Neural crest cell (in vitro differentiated cells): ENCODE measurements at places on chromosomes 13 and 19.

DNA sequence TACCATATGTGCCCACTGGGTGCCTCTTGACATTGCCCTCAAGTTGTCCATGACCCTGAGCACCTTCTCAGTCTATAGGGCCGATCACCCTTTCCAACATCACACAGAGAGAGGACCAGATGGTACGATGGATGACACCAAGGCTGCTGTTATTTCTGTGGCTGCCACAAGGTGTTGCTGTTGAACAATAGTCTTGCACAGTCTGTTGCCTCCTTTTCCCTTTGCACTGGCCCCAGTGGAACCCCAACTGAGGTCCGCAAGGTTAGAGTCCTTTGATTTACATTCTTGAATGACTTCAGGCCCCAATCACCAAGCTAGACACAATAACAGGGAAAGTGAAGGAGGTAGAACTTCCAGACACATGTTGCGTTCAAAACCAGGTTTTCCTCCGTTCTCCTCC lies 52.0 kb downstream of the TINCR start:
- no peak for DNase-seq

- no peak for DNase-seq
These were observed 56.9 kb downstream of the PEPD start for GRCh38 chr19:33464733-33465115.

- DNase-seq: no peak
These were observed 2.8 kb upstream of the PSPN start for GRCh38 chr19:6378486-6378885.

DNA sequence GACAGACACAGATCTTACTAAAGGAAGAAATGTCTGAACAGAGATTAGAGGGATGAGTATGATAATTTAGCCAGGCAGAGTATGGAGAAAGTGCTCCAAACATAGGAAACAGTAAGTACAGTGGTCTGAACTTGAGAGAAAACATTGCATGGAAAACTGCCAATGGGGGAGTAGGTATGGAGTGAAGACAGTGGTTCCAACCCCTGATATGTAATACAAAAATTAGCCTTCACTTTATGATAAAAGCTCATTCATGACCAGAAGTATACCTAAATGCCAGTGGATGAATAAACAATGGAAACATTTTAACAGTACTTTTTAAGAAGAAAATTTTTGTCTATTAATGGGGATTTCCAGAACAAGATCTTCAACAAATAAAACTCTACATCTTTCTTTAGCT lies 334.0 kb downstream of the DIAPH3 start:
- DNase-seq: no peak

DNA sequence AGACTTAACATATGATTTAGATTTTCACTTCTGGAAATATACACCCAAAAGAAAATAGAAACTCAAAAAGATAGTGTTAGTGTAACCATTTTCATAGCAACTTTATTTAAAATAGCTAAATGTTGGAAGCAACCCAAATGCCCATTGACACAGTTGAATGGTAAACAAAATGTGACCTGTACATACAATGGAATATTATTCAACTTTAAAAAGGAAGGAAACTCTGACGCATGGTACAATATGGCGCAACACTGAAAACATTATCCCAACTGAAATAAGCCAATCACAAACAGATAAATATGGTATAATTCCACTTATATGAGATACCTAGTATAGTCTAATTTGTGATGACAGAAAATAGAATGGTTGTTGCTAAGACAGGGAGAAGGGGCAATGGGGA lies 1456.1 kb upstream of the MIR17HG start:
- no peak for DNase-seq

- DNase-seq: no peak
These were observed 6.8 kb downstream of the KMT2B start for GRCh38 chr19:35724560-35724959.

- no peak for DNase-seq
These were observed 485.2 kb downstream of the ZNF536 start for GRCh38 chr19:30857388-30857787.

- DNase-seq: no peak
These were observed 51.8 kb upstream of the ZNF681 start for GRCh38 chr19:23810496-23810895.

- DNase-seq: peak; percentile 55
These were observed 11.9 kb downstream of the ZIC5 start for GRCh38 chr13:99959540-99960230.

DNA sequence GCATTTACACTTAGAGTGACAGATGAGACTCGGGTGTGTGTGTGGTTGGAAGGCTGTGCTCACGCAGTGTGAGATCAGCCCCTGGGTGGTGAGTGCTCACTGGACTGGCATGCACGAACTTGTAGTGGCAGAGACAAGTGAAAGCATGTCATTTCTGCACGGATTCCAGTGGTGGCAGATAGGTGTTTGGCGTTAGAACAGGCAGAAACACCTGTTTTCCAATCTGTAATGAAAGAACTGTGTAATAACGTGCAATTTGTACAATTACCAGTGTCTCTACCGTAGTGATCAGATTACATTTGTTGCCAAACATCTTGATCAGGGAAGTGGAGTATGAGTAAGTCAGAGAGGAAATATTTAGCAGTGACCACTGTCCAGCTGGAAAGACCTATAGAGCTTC lies 8.2 kb downstream of the LAMP1 start:
- DNase-seq: no peak

DNA sequence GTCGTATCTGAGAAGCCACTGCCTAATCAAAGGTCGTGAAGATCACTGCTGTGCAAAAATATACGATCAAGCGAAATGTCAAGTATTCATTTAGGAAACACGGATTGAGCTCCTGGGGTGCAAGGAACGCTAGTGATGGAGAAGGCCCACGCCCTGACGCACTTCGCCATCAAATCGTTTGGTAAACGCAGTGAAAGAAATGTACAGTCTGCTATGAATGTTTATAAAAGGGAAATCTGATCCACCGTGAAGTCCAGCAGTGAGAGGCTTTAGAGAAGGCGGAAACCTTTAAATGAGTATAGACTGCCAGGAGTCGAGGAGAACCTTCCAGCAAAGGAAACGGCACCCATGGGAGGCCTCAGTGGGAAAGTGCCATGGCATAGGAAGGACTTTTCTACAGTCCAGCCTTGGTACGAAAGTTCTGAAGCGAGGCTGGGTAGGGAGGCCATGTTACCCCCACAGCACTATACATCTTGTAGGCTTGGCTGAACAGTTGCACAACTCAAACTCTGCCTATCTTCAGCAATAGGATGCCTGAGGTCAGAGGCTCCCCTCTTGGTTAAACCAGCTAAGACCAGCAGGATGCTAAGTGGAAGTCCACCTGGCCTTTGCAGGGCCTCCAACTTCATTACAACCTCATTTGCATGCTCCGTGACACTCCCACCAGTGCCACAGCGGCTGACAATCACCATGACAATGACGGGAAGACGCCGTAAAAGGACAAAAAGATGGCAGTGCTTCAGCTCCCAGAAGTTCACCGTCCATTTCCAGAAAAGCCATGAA lies 20.4 kb downstream of the PCID2 start:
- no peak for DNase-seq

DNA sequence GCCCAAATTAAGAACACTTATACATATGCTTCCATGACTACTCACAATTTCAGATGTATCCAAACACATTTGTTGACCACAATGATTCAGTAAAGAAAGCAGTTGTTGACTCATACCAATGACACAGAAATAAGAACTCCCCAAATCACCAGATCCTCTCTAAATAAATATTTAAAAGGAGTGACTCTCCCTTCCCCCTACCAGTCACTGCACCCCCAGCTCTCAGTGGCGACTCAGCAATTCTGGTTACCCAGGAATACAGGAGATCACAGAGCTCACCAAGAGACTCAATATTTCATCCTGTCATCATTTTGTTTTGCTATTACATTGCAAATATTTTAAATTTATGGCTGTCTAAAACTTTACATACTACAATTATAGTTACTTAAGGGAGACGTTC lies 131.5 kb downstream of the RGCC start:
- DNase-seq: no peak

GRCh38 chr19:34269968-34270621 lies 15.7 kb downstream of the GARRE1 start:
- no peak for DNase-seq

DNA sequence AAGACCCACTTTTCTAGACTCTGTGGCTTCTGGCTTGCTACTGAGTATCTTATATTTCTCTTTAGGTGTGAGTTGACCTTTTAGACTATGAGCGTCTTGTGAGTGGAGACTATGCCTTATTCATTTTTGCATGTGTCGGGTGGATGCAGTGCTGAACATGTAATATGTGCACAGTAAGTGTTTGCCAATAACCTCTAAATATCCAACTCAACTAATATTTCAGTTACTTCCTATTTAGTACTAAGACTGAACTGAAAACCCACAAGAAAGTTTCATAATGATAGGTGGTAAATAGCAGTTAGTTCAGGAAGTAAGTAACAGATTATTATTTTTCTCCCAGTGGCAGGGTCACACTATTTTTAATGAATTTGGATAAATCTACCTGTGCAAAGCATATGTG lies 269.3 kb downstream of the KCNRG start:
- no peak for DNase-seq

DNA sequence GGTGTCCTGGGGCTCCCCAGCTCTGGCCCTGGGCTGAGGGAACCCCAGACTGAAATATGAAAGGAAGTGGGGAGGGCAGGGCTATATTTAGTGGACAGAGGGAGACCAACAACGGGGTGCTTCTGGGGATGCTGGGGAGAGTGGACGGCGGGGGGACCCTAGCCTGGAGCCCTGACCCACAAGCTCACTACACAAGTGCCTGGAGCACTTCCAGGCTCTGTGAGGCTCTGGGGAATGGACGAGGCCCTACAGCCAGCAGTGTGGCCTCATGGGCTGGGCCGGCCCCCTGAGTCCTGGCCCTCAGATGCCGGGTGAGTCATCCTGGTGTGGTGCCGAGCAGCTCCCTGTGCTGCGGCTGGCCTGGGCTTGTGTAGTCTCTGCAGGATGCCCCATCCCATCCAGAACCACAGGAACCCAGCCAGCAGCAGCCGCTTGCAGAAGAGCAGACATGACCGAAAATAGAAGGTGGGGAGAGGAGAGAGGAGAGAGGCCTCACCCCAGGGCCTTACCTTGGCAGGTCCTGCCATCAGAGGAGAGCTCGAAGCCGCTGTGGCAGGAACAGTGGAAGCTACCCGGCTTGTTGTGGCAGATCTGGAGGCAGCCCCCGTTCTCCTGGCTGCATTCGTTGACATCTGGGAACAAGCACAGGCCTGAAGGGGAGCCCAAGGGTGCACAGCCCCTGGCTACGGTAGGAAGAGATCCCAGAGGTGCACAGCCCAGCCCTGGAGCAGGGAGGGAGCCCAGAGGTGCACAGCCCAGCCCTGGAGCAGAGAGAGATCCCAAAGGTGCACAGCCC lies 26.1 kb downstream of the GAS6 start:
- DNase-seq: no peak

DNA sequence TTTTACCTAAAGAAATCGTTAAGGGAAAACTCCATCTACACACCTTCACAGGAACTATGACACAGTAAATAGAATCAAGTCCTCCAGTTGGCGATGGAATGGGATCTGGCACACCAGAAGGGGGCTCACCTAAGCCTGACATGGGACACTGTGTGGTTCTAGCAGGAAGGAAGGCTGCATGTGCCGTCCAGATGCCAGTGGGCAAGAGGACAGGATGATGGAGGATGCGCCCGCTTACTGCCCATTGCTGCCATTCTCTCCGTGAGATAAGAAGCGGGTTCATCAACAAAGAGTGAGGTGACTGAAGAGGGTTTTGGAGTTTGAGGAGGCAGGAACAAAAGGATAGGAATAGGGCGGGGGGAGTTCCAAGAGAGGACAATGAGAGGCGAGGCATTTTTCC lies 2.9 kb upstream of the CYP2F1 start:
- DNase-seq: no peak

DNA sequence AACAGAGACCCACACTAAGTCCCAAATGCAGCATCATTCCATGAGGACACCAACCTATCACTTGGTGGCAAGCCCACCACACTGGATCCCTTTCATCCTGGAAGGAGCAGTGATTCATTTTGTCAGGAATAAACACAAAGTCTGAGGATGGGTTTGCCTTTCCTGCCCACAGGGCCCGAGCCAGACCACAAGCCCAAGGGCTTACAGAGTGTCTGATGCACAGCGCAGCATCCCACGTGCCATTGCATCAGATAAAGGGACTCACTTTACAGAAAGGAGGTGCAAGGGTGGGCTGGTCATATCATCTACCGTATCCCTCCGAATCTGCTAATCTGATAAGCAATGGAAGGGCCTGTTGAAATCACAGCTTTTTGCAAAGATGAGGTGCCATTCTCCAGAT lies 12.2 kb upstream of the KCTD15 start:
- no peak for DNase-seq

DNA sequence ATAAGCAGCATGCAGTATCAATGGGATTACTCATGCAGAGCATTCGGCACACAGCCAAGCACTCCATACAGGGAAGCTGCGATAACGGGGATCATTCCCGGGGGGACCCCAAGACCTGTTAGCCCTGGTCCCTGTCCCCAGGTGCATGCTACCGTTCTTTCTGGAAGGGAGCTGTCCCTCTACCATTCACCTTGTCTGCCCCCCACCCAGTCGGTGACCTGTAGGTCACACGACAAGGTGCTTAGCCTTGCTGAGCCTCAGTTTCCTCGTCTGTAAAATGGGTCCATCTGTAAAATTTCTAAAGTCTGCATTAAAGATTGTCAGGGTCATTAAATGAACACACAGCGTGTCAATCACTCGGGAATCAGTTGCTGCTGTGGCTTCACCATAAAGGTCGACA lies 6.8 kb upstream of the ACP7 start:
- DNase-seq: no peak
